ENCODE measurements at places on chromosomes 1 and 21. TPM values are rescaled to one million over a fixed set of nuclear protein-coding genes. Genes with fewer than 3 reads are reported as not detected.
A peak's percentile ranks its signal among the peaks of the same experiment; 100 is the strongest.

Gene ITLN2
- total RNA-seq = not detected

Gene RPS8
- total RNA-seq = 2,894 TPM

Gene SYT2
- 0.07 TPM for total RNA-seq

Gene KRTAP11-1
- not detected for total RNA-seq

Gene CHAF1B
- 5.1 TPM for total RNA-seq

Gene ESPN
- 6.2 TPM for total RNA-seq

Gene CFAP45
- total RNA-seq = 1.2 TPM

Gene FAM177B
- total RNA-seq = 1.1 TPM

Gene SPOCD1
- not detected for total RNA-seq

Gene COL6A1
- 8.9 TPM for total RNA-seq

Gene OLFML3
- 0.53 TPM for total RNA-seq

DNA sequence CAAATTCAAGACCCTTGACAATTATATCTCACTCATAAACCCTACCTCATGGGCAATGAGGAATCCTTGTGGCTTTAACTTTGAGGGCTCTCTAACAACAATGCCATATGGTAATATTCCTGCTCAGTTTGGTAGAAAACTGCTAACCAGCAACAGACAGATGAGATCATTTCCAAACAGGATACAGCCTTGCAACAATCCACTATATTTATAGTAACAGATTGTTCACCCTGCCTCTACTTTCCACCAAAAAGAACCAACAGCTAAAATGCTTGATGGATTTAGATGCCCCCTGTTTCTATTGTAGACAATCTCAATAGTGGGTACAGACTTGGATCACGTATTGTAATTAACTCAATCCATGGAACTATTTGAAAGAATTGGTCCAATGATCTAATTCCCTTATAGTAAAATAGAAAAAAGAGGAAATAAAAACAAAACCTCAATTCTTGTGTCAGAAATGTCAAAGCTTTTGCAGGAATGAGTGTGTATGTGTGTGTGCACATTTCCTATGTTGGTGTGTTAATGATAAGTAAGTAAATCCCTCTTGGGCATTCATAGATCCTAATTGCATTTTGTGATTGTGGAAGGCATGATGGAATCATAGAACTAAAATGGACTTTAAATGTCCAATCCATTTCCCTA lies 100.0 kb upstream of the EDEM3 start:
- H3K36me3 ChIP-seq = no peaks in the 10 kb centered on the region
- H3K27me3 ChIP-seq = no peaks in the 10 kb centered on the region
- no peak overlapping the region for H3K4me3 ChIP-seq
- no peak for DNase-seq
- no peak overlapping the region for H3K27ac ChIP-seq

- H3K36me3 ChIP-seq = no peaks in the 10 kb centered on the region
- H3K27me3 ChIP-seq = no peaks in the 10 kb centered on the region
- DNase-seq = no peak
- H3K4me3 ChIP-seq = no peak overlapping the region
Observed at GRCh38 chr21:28091466-28091865, 901.2 kb downstream of the LTN1 start.

- peaks cover 7% of the 10 kb centered on the region for H3K4me1 ChIP-seq
- H3K27me3 ChIP-seq = no peaks in the 10 kb centered on the region
- no peak overlapping the region for H3K4me3 ChIP-seq
- H3K36me3 ChIP-seq = no peaks in the 10 kb centered on the region
- no peak for DNase-seq
Observed at GRCh38 chr21:34187935-34188334, 114.6 kb downstream of the MRPS6 start.

DNA sequence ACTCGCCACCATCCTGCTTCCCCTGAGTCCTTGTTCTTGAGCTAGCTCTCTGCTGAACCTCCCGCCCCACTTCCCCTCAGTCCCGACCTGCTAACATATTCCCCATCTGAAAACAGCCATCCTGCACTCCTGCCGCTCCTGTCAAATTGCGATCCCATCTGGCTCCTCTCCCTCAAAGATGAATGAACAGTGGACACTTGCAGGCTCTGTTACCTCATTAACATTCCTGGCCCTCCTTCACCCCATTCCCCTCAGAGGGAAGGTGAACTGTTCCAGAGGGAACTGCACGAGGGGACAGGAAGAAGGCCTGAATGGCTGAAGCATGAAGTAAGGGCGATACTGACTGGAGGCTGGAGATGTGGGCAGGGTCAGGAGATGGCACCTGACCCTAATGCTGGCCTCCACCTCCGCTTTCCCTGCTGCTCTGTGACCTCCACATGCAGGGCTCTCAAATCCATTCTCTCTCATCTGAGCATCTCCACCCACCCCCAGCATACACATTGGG lies 7.4 kb upstream of the CELSR2 start:
- DNase-seq = no peak
- H3K4me3 ChIP-seq = no peak overlapping the region
- no peak overlapping the region for H3K27ac ChIP-seq
- H3K36me3 ChIP-seq = peaks cover 8% of the 10 kb centered on the region
- no peaks in the 10 kb centered on the region for H3K27me3 ChIP-seq

- DNase-seq = no peak
- H3K27me3 ChIP-seq = no peaks in the 10 kb centered on the region
- peaks cover 65% of the 10 kb centered on the region for H3K4me1 ChIP-seq
- peak overlapping the region; percentile 92 for H3K4me3 ChIP-seq
- H3K36me3 ChIP-seq = peaks cover 16% of the 10 kb centered on the region
Observed at GRCh38 chr1:37480125-37480466, 5.7 kb downstream of the ZC3H12A start.

GRCh38 chr1:210722410-210723081 lies 393.8 kb downstream of the HHAT start:
- H3K27ac ChIP-seq = no peak overlapping the region
- H3K4me1 ChIP-seq = no peaks in the 10 kb centered on the region
- no peaks in the 10 kb centered on the region for H3K27me3 ChIP-seq
- H3K36me3 ChIP-seq = no peaks in the 10 kb centered on the region
- H3K4me3 ChIP-seq = no peak overlapping the region

DNA sequence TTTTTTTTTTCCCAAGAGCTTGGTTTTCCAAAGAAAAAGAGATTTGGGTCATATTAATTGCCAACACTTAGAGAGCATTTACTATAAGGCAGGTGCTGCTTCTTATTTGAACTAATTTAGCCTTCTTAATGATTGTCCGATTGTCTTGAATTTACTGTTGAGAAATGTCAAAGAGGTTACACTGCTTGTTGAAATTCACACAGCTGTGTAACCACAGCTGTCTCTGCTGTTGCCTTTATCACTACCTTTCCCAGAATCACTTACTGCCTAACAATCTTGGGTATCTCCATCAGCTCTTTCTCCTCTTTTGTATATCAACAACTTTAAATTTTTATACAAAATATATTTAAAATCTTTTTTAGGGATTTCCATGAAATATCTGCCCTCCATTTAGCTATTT lies 115.6 kb downstream of the UCHL5 start:
- no peaks in the 10 kb centered on the region for H3K27me3 ChIP-seq
- H3K27ac ChIP-seq = no peak overlapping the region
- no peak for DNase-seq
- H3K4me3 ChIP-seq = no peak overlapping the region

- no peaks in the 10 kb centered on the region for H3K27me3 ChIP-seq
- no peaks in the 10 kb centered on the region for H3K36me3 ChIP-seq
- no peak overlapping the region for H3K4me3 ChIP-seq
- H3K27ac ChIP-seq = no peak overlapping the region
- no peak for DNase-seq
Observed at GRCh38 chr1:209040351-209040750, 543.2 kb upstream of the CAMK1G start.

DNA sequence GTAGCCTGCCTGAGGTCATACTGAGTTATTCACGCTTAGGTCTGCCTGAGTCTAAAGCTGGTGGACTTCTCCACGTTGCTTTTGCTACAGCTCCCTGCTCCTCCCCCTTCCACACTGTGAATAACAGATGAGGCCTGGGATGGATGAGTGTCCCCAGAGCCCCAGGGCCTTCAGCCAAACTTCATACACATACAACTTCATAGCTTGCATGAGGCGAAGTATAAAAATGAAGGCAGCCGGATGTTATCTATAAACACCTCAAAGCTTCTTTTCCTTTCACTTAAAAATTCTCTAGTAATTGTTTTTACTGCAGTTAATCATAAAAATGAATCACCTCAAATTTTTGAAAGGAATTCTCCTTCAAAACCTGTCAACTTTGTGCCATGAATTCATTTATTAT lies 70.2 kb downstream of the DAB1 start:
- DNase-seq = no peak
- H3K36me3 ChIP-seq = no peaks in the 10 kb centered on the region
- H3K27ac ChIP-seq = no peak overlapping the region
- H3K4me3 ChIP-seq = no peak overlapping the region

- H3K27ac ChIP-seq = no peak overlapping the region
- DNase-seq = peak; percentile 55
- H3K27me3 ChIP-seq = no peaks in the 10 kb centered on the region
- H3K4me3 ChIP-seq = no peak overlapping the region
- H3K4me1 ChIP-seq = no peaks in the 10 kb centered on the region
- no peaks in the 10 kb centered on the region for H3K36me3 ChIP-seq
Observed at GRCh38 chr1:234065794-234066447, 161.4 kb downstream of the SLC35F3 start.

- H3K4me1 ChIP-seq = no peaks in the 10 kb centered on the region
- H3K36me3 ChIP-seq = no peaks in the 10 kb centered on the region
- no peak overlapping the region for H3K4me3 ChIP-seq
- H3K27me3 ChIP-seq = no peaks in the 10 kb centered on the region
- no peak for DNase-seq
- no peak overlapping the region for H3K27ac ChIP-seq
Observed at GRCh38 chr1:85847356-85847755, 139.1 kb upstream of the ZNHIT6 start.

DNA sequence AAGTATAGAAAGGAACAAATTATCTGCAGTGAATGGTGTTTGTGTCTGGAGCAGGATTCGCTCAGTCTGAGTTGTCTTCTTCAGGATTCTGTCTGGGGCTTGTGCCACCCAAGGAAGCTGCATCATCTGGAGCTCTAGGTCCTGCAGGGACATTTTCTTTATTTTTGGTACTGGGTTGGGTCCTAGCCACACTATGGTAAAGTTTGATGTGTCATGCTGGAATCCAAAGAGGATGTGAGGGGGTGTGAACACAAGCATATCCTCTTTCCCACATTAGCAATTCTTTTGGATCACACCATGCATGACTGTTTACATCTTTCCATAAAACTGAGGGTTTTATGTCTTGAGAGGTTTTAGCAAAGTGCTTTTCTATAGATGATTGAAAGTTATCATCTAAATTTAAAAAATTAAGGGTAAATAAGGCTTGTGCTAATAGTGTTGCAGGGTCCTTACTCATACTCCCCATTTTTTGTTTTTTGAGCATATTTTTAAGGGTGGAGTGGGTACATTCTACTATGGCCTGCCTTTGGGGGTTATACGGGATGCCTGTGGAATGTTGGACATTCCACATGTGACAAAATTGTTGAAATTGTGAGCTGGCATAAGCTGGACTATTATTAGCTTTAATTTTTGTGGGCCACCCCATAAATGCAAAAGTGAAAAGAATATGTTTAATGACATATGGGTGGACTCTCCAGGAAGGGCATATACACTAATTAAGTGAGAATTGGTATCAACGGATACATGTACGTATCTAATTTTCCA lies 152.0 kb upstream of the HMCN1 start:
- H3K27ac ChIP-seq = no peak overlapping the region
- H3K4me3 ChIP-seq = no peak overlapping the region
- peaks cover 2% of the 10 kb centered on the region for H3K27me3 ChIP-seq
- H3K36me3 ChIP-seq = no peaks in the 10 kb centered on the region

DNA sequence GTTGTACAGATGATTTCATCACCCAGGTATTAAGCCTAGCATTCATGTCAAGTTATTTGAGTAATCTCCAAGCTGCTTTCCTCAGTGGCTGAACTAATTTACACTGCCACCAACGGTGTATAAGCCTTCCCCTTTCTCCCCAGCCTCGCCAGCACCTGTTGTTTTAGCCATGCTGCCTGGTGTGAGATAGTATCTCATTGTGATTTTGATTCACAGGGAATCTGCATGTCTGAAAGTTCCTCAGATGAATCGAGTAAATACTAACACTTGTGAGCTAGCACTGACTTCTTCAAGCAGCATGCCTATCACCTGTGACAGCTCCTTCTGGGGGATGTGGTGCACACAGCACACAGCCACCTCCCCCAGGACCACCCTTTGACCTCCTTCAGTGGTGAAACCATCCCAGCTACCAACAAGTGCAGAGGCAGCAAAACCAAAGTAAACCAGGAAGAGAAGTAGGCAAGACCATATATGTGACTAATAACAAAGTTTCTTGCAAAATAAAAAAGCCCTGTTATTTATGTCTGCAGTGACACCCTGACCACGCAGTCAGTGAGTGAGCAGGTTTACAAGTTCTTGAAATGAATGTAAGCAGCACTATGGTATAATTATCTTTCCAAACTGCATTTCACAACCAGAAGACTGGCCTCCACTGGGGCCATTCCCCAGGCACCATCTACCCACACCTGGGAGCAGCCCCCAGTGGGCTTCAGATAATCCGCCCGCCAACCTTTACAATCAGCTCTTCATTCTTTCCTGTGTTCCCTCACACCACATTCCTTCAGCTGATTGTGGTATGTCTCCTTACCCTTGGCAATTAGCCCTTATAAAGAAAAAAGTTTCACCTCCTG lies 173.8 kb downstream of the ETS2 start:
- no peaks in the 10 kb centered on the region for H3K4me1 ChIP-seq
- no peak for DNase-seq
- no peak overlapping the region for H3K27ac ChIP-seq
- H3K27me3 ChIP-seq = no peaks in the 10 kb centered on the region

- no peaks in the 10 kb centered on the region for H3K36me3 ChIP-seq
- H3K4me3 ChIP-seq = no peak overlapping the region
- no peaks in the 10 kb centered on the region for H3K4me1 ChIP-seq
- no peaks in the 10 kb centered on the region for H3K27me3 ChIP-seq
- H3K27ac ChIP-seq = no peak overlapping the region
Observed at GRCh38 chr1:201348211-201348566, 29.3 kb downstream of the TNNT2 start.

- H3K36me3 ChIP-seq = no peaks in the 10 kb centered on the region
- no peak for DNase-seq
- H3K27ac ChIP-seq = no peak overlapping the region
- no peak overlapping the region for H3K4me3 ChIP-seq
Observed at GRCh38 chr1:213414911-213415310, 363.9 kb downstream of the RPS6KC1 start.

All from T-cell (primary cell).